EL (cell line): ENCODE measurements at places on chromosomes 2 and 18.
A peak's percentile ranks its signal among the peaks of the same experiment; 100 is the strongest.

- DNase-seq = no peak
Observed at GRCh38 chr2:234292962-234293243, 204.0 kb downstream of the ARL4C start.

DNA sequence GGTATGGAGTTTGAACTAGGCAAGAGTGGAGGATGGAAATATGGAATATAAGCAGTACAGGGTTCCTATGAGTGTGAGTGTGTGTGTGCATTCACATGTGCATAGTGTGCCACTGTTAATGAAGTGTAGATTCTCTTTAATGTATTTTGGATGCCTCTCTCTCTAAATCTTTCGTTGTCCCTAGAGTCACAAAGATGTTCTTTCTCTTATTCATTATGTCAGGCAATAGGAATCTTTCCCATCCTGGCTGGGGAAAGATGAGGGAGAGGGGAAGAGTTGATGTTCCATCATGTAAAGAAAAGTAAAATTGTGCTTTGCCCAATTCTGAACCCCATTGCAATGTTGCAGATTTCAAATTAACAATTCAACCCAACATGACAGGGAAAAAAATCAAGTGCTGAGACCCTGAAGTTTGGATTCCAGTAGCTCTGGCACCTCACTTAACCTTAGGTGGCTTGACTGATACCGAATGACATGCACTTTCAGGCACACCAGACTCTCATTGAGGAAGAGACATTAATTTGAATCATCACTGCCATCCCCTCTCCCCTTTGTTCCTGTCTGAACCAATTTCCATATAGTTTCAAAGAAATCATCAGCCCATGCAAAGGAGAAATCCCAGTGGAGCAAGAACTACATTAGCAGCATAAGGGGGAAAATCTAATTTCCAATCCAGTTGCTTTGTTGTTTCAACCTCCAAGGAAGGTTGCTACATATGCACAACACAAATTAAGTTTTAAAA lies 28.0 kb downstream of the KLF7 start:
- no peak for DNase-seq

DNA sequence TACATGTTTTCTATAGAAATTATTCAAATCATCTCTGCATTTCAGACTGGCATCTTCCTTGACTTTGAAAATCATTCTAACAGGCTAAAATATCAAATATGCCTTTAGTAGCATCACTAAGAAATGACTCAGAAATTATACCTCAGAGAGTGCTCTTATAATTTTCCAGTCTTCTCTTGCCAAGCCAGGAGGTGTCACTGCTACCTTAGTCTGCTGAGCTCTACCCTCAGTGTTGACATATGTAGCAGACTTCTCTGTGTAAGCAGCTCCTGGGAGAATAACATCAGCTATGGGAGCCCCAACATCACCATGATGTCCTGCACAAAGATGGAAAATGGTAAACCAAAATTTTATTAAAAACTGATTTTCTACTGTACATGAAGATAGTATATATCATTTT lies 31.6 kb downstream of the NDUFS1 start:
- peak; percentile 10 for DNase-seq

DNA sequence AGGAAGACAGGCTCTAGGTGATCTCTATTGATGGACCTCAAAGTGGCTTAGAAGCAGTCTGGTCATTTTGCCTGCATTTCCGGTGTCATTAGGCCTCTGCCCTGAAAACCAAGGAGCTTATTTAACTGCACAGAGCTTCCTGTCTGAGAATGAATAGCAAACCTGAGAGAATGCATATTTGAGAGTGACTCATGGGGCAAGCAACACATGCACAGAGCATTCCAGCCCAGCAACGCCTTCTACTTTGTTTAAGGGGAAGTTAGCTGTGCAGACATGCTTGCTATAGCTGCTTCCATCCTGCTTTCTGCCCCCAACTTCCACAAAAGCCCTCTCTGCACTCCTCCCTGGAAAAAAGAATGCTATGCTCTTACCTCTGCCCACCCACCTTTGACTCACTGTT lies 232.8 kb downstream of the GRB14 start:
- DNase-seq = peak; percentile 89

DNA sequence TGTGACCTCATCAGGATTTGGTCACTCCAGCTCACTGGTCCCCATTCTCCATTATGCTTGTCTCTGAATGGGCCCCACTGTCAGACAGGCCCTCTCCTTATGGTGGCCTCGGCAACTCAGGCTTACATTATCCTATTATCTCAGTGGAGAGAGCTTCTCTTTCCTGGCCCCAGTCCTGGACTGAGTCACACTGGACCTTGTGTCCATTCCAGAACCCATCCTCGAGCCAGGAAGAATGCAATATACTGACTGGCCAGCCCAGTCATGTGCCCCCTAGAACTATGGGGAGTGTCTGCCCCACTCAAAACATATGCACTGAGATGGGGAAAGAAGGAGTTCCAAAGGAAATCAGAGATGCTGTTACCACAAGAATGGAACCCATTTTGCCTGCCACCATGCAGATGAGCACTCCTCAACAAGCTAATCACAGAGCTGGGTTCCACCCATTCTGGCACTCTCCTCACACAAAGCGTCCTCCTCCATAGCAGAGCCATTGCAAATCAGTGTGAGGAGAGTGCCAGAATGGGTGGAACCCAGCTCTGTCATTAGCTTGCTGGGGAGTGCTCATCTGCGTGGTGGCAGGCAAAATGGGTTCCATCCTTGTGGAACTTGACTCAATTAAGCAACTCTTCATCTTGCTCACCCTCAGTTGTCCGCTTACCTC lies 71.9 kb downstream of the CHRNA1 start:
- DNase-seq = no peak

- peak; percentile 52 for DNase-seq
Observed at GRCh38 chr18:11322006-11322405, 172.6 kb upstream of the PIEZO2 start.

DNA sequence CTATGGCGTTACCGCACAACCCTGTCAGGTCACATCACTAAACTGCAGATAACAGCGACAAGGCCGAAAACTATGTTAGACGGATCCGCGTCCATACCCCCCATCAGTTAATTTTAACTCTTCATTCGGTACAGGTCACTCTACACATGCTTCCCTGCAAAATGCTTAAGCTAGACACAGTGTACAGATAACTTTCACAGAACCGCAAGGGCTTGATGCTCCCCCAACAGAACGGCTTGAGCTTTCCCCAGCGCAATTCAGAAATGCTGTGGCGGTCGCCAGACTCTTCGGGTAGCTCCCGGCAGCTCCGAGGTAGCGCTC lies 283 bp upstream of the RBBP8 start:
- no peak for DNase-seq

GRCh38 chr2:205682971-205683501 lies 735 bp downstream of the NRP2 start:
- no peak for DNase-seq

DNA sequence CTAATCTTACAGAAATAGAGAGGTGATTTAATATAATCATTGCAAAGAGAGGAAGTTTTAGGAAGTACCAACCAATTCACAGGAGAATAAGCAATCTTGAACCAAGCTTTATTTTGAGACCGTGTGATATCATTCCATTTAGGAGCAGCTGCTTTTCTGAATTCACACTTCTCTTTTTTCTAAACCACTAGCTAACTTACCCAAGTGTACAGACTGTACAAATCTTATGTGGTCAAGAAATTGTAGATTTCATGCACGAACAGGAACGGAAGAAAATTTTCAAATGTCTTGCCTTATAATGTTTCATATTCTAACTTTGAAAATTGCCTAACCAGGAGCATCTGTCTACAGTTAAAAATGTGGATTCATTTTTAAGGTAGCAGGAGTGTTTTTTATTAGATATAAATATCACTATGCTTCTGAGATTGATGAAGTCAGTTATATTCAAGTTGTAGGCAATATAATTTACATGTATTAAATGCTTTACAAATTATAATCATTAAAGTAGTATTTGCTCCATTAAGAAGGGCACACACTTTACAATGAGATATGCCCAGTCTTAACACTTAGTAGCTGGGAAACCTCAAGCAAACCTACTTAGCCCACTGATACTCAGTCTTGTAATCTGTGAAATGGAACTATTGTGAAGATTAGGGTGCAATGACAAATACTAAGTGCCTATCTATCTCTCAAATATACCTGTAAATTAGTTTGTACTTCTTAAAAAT lies 302.2 kb upstream of the STON1 start:
- no peak for DNase-seq

GRCh38 chr2:106695919-106696318 lies 190.0 kb downstream of the ST6GAL2 start:
- DNase-seq = no peak

DNA sequence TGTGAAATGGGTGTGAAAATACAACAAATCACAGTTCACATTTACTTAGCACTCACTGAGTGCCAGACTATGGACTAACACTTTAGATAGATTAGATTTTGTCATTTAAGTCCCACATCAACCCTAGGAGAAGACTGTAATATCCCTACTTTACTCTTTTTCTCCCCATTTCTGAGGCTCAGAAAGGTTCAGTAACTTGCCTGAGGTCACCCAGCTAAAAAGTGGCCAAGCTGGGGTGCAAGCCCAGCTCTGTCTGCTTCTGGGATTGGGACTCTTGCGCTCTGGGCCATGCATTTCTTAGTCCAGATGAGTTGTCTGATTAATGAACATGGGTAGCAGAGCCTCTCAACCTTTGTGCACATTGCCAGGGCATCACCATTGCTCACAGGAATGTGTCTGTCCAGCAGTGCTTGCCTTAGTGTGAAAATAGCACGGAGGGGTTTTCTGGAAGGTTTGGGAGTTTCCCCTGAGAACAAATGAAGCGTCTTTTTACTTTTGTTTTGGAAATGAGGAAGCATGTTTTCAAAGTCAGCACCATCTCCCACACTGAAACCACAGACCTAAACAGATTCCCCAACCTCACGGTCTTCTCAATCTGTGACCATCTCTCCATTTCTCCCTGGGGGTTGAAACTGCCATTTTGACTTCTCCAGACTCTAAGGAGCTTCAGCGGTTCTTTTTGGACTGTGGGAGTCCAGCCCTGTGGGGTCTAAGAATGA lies 31.9 kb downstream of the NRP2 start:
- no peak for DNase-seq

- DNase-seq = peak; percentile 88
Observed at GRCh38 chr18:77065221-77065981, 67.2 kb downstream of the MBP start.

GRCh38 chr2:238302087-238302486 lies 13.7 kb upstream of the PER2 start:
- no peak for DNase-seq

- DNase-seq = peak; percentile 86
Observed at GRCh38 chr2:236867441-236868260, 218.0 kb upstream of the COPS8 start.

GRCh38 chr2:209988010-209988409 lies 14.4 kb upstream of the RPE start:
- no peak for DNase-seq

- DNase-seq = no peak
Observed at GRCh38 chr2:222899413-222900181, 38.8 kb downstream of the ACSL3 start.

DNA sequence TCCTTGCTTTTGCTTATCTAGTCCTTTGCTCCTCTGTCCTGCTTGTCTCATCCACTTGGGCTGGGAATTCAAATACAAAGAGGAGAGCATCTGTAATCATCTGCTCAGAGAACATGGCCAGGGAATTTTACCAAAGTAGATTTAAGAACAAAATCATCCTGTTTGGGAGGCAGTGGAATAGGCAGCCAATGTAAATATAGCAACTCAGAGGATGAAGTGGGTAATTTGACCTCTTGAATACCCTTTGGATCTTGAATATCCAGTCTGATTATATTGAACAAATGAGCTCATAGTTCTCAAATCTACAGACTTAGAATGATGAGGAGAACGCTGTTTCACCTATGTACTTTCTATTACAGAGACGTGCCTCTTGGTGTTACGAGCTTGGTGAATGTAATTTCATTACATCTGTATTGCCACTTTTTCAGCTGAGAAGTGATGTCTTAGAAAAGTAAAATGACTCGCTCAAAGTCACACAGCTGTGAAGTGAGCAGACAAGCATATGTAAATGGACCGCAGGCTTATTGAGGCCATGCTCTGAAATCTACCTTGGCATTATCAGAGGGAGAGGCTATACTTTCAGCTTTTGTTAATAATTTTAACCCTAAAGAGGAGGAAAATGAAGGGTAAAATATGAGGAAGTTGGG lies 266.3 kb downstream of the MTX2 start:
- no peak for DNase-seq

DNA sequence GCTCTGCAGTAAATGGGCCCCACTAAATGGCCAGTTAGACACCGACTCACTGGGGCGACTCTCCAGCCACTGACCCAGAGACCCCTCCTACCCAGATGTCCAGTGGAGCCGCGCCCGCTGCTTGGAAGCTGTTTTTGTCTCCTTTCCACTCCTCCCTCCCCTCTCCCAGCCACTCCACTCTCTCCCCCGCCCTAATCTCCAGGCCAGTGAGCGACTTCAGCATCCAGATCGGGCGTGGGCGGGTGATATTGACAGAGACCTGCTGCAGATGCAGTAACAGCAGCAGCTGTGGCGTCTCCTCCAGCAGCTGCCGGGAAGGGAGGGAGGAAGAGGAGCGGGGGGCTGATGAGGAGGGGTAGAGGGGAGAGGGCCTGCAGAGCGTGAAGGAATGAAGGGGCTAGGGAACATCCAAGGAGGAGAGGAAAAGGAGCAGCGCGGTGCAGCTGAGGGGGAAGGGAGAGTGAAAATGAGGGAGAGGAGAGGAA lies at the start of gene SCN7A:
SCN7A (minus strand) TSS at position 110 of the 485 bp plus-strand sequence. CDS start 16,553 bp downstream, outside the sequence.
- DNase-seq = peak; percentile 31

DNA sequence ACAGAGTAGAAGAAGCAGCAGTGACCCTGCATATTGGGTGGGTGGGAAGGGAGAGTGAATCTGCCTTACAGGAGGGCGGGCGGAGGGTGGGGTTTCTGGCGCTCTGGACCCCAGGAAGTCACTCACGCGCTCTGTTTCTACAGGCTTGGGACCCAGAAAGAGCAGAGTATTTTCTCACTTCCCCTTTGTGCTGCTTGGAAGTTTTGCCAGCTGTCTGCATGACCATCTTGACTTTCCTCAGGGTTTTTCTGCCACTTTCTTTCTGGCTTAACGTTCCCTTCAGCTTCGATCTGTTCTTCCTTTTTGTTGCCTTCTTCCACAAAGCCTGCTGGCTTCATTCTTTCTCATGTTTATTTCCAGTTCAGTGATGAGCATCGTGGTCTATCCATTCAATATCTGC lies 383.1 kb downstream of the GALR1 start:
- DNase-seq = no peak

GRCh38 chr18:53886058-53886457 lies 338.4 kb downstream of the MBD2 start:
- DNase-seq = no peak

DNA sequence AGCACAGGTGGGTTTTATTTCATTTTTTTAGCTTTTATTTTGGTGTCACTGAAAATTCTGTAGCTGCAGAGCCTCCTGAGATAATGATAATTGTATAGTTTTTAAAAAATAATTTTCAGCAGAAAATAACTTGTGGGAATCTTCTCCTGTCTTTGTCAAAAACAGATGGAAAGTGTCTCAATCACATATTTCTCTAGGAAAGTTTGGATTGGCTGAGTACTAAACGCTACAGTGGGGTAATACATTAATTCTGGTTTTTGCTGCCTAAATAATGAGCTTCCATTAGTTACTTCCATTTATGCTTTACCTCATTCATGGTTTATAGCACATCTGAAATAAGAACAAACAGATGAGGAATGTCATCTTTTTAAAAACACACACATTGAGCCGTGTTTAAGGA lies 2.2 kb downstream of the TWIST2 start:
- DNase-seq = no peak
